ENCODE measurements at places on chromosomes 2 and 18.

GRCh38 chr2:150122871-150123613 is 364.4 kb downstream of the RND3 start:
- no peak for DNase-seq

DNA sequence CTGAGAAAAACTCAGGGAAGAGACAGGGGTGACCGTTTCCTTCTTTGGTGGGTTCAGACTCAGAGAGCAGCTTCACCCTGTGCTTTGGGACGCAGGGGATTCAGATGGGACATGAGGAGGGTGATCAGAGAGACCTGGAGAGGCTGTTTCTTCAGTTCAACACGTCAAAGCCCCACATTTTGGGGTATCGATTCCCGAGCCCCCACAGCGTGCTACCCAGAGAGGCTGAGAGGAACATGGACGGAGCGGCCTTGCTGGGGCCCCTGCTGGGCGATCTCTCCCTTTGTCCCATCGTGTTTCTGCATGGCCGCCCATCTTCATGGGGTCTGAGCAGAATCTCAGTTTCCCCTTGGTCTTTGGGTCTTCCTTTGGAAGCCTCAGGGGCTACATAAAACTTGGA is 38.2 kb upstream of the PXDN start:
- no peak for DNase-seq

GRCh38 chr2:215530191-215530968 is 94.5 kb upstream of the FN1 start:
- no peak for DNase-seq

GRCh38 chr2:204110338-204110741 is 173.8 kb downstream of the ICOS start:
- DNase-seq = peak; percentile 53

DNA sequence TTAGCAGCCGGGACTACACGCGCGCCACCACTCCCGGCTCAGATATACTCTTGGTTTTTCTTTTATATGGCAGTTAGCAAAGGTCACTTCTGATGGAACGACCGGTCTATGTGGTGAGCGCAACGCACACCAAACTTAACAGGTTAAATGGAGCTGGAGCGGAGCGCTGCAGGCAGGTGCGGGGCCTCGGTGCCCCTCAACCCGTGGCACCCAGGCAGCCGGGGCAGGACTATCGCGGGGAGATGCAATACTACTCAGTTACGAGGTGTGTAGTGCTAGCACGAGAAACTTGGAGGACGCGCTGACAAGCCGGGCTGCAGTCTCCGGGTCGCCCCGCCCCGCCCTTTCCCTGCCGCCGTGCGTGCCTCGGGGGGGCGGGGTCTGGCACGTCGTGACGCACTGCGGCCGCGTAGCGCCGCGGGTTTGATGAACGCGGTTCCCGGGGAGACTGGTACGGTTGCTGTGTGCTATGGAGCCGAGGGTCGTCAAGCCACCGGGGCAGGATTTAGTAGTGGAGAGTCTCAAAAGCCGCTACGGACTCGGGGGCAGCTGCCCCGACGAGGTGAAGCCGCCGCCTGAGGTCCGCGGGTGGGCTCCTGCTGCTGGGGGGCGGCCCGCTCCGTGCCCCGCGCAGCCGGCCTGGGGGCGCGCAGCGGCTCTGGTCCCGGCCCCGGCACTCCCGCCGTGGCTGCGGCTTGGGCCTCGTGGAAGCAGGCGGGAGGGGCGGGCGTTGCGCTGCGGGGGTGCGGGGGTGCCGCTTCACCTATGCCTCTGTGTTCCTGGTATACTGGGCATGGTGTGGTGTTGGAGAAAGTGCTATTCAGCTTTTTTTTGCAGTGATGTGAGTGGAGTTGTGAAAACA is at the start of gene CCDC138:
TSS of gene CCDC138 (plus strand) at position 418 of the 862 bp plus-strand sequence. CDS start at position 470, 52 bp downstream.
- peak; percentile 95 for DNase-seq

DNA sequence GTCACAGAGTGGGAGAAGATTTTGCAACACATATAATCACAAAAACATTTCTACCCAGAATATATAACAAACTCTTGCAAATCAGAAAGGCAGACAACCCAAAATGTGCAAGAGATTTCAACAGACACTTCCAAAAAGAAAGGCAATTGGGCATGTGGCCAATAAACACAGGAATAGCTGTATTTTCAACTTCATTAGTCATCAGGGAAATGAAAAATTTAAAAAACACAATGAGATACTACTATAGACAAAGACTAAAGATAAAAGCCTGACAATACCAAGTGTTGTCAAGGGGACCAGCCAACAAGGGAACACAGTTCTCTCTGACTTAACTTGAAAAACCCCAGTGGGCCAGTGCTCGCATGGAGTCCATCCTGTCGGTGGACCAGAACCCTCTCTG is 40.5 kb downstream of the MTHFD2 start:
- no peak for DNase-seq

- DNase-seq = no peak
Observed at GRCh38 chr2:104312684-104313083, 541.2 kb upstream of the POU3F3 start.

DNA sequence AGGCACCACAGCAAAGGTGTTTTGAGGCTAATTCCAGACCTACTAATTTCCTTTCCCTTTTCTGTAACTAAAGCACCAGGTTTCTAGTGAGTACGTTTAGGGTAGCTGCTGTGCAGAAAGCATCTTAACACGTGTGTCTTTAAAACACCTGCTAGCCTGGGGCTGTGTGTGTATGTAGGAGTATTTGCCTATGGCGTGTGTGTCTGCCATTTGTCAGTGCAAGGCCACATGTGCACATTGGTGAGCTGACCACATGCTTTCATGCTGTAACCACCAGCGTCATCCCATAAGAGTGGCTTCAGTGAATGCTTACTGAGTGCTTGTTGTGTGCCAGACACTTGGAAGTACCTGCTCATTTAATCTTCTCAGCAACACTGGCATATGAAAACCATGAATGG is 241.6 kb downstream of the SEPTIN10 start:
- DNase-seq = no peak

GRCh38 chr2:95345563-95346230 is 48.5 kb downstream of the KCNIP3 start:
- peak; percentile 46 for DNase-seq

GRCh38 chr2:197943731-197944130 is 139.3 kb downstream of the PLCL1 start:
- no peak for DNase-seq

DNA sequence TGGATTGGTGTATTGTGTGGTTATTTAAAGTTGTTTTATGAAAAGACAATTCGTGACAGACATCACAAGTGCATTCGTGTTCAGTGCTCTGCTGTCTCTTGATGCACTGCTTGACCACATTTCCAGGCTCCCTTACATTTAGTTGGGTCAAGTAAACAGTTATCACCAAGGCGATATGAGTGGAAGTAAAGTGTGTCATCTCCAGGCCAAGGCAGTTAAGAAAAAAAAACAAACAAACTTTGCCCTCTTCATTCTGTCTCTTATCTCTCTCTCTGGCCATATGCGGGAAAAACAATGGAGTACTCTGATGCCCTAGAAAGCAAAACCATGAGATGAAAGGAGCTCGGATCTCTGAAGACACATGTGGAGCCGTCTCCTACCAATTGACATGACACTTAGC is 131.1 kb downstream of the DSEL start:
- no peak for DNase-seq

DNA sequence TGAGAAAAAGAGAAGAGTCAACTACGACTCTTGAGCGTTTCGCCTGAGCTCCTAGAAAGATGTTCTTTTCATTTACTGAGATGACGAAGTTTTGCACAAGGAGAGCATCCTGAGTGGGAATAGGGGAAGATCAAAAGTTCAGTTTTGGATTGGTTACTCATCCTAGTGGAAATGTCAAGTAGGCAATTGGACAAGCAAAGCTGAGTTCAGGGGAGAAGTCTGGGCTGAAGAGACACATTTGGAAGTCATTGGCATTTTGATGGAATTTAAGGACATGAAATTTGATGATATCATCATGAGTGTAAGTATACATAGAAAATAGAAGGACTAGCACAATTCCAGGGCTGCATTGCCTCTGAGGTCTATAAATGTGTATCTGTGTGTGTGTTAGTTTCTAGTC is 416.6 kb downstream of the RAD51AP2 start:
- no peak for DNase-seq

DNA sequence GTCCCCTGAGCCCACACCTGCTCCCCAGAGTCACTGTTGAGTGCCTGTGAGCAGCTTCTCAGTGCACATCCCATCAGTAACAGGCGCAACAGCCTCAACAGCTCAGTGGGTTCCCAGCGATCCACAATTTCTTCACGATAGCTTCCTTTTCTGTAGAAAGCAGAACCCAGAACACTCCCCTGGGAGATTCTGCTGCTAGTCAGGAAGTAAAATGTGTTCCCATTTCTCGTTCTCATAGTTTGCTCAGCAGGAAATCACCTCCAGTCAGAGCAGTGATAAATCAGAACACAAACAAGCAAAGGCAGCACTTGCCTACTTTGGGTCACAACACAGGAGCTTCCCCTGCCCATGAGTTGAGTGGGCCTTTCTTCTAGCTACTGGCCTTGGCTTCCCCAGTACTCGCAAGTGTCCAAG is 48.9 kb upstream of the ATG16L1 start:
- DNase-seq = no peak

- DNase-seq = no peak
Observed at GRCh38 chr2:128139624-128140023, 48.6 kb downstream of the UGGT1 start.

DNA sequence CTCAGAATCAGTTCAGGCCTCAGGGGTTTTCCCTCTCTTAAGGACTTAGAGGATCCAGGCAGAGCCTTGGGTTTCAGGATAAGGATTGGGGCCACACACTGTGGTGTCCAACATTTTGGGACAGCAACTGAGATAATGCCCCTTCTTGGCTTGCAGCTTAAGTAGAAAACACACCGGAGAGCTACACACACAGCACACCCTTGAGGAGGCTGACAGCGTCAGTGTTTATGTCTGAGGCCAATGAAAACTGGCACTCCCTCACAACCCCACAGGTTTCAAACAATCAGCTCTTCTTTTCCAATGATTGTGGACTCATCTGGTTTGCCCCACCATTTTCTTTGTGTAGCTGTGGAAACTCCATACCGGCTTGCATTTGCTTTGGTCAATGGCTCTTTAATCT is 257.7 kb downstream of the CDCA7 start:
- no peak for DNase-seq

DNA sequence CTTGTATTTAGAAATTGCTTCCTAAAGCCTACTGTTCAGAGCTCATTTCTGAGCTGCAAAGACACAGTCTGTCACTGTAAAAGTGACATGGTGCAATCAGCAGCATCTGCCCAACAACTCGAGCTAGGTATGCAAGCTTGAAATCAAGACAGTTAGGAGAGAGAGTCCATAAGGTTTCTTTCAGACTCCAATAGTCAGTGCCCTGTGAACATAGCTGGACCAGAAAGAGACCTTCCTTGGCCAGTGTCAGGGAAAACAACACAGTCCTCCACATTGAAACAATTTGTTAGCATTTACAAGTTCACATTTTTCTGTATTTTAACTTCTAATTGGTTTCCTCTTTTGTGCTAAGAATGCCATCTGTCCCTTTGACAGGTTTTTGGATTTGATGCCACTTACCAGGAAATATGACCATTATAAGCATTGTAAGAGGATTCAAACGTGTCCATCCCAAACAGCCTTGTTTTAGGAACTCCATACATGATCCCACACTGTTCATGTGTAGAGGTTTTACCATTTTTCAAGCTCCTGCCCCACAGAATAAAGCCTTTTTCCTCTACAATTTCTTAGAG is 8.9 kb upstream of the MYCN start:
- DNase-seq = no peak

DNA sequence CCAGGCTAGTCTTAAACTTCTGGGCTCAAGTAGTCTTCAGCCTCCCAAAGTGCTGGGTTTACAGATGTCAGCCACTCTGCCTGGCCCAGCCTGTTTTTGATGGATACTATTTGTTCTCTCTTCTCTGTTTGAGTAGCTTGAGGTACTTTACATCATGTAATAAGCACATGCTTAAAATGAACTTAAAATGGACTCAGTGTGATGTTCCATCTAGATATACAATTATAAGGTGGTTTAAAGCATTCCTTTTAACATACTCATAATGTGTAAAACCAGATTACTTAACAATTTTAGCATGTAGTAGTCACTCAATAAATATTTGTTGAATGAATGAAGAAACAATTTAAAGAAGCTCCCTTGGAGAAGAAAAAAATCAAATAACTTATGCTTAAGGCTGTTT is 9.6 kb downstream of the PTPRM start:
- no peak for DNase-seq

DNA sequence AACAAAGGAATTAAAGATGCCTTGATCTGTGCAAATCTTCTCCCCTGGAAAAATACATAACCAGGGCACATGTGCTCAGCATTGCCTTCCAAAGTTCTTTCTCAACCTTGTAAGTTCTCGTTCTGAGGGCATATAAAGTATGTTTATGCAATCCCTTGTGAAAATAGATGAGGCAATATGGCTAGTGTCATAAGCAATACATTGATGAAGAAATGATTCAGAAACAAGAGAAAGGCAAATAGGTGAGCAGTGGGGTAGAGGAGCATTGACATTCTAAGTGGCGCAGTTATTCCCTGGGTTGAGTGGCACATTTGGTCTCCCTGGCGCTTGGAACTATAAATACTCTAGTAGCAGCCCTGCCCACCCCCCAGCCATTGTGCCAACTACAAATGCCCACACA is 57.4 kb upstream of the PGAP1 start:
- no peak for DNase-seq

DNA sequence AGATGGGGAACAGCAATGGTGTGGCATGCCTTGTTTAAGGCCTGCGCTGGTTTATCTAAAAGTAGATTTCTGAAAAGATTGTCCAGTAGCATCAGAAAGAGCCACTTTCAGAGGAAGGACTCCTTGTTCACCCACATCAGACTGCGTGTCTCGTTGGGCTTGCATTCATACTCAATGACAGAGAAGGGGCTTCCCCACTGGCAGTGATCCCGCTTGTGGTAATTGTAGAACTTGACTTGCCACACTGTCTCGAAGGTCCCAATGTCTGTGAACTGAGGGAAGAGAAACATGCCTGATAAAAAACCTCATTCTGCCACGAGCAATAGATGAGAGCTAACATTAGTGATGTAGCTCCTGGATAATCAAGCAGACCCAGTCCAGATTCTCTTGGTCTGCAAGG is 26.0 kb downstream of the CNRIP1 start:
- no peak for DNase-seq

- no peak for DNase-seq
Observed at GRCh38 chr18:51382081-51382480, 184.6 kb upstream of the MEX3C start.

DNA sequence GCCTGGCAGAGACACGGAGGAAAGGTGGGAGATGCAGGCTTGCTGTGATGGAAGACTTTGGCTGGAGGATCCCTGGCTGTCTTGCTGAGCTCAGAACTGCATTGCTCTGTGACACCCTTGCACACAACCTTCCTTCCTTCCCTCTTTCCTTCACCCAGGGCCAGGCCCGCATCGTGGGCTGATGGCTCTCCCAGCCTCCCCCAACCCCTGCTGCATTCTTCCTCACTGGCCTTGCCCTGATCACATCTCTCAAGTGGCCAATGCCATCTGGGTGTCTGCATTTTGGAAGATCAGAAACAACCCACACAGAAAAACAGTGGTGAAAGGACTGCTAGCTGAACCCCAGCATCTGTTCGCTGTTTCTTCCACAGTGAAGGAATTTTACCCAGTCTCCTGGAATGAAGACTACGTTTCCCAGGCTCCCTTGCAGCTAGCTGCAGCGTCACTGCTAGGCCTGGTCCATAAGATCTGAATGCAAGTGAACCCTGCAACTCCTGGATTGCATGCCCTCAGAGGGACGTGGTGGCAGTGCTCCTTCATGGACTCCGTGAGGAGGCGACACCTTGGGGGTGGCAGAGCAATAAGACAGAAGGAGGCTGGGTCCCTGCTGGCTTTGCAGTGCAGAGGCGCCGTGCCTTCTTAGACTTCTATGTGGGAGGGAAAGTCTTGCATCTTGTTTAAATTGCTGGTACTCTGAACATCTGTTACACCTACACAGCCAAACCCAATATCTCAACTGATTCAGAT is 78.9 kb upstream of the YWHAQ start:
- no peak for DNase-seq
